ENCODE measurements at places on chromosomes 4 and X.
A peak's percentile ranks its signal among the peaks of the same experiment; 100 is the strongest.

GRCh38 chrX:147737690-147738089 is 174.0 kb upstream of the FMR1 start:
- DNase-seq, result no peak

DNA sequence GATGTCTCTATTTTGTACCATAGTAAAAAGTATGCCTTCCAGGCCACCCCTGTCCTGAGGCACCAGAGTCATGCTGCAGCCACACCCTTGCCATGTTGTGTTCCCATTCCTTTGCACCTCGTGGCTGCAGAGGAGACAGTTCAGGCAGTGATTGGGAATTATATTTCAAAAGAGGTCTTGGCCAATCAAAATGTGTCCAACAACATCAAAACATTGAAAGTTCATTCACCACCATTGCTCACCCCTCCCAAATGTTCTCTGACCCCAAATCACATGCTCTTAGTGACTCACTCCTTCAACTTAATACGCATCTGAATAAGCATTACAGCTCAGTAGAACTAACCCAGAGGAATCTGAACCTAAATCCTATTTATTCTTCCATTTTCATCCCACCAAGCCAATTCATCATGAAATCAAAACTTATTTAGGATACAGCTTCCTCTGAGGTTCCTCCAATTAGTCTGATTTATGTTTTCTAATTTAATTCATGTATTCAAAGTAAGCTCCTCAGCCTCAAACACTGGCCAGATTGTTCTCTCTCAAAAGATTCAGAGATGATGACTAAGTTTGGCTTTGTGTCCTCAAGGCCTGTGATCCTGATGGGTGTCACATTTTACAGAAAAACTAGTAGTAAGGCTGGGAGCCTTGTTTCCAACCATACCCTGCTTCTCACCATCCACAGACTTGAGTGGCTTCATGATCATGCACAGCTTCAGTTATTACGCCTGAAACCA is 323.2 kb upstream of the INTU start:
- DNase-seq, result no peak

GRCh38 chr4:187782286-187782824 is 213.2 kb upstream of the ZFP42 start:
- peak; percentile 21 for DNase-seq

- DNase-seq, result no peak
Observed at GRCh38 chr4:73544620-73545019, 63.1 kb downstream of the AFM start.

- no peak for DNase-seq
Observed at GRCh38 chrX:101744085-101744484, 84.4 kb upstream of the ARMCX2 start.

DNA sequence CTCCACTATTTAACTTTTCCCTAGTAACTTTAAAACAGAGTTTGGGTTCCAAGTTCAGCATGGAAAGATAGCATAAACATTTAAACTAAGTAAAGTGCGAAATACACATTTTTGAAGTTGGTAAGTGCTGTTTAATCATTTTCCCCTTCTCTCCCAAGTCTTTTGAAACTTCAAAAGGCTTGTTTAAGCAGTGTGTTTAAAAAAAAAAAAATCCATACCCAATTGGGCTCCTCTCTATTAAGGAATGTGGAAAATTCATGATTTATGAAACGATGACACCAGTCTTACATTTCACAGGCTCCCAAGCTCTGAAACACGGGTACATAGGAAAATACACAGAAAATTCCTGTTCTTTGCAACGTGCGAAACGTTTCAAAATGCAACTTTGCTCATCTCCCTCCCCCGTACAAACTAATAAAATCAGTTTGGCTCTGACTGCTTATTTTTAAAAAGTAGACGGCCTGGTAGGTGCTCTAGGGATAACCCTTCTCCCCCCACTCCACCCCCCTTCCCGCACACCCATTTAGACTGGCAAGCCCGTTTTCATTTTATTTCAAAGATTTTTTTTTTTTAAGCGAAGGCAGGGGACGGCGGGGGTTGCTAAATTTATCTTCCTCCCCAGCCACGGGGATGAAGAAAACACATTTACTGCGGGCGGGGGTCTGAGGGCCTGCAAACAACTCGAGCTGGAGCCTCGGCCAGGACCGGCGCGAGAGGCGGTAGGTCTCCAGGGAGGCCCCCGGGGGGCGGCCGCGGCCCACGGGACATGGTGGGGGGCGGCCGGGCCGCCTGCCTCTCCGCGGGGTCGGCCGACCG is 786 bp upstream of the ZFX start:
- DNase-seq, result peak; percentile 56

DNA sequence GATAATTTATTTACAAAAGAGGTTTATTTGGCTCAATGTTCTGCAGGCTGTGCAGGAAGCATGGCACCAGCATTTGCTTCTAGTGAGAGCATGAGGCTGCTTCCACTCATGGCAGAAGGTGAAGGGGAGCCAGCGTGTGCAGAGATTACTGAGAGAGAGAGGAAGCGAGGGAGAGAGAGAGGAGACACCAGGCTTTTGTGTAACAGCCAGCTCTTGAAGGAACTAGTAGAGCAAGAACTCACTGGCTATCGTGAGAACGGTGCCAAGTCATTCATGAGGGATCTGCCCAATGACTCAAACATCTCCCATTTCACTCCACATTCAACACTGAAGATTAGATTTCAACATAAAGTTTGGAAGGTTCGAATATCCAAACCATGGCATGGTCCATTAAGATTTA is 12.7 kb downstream of the GUCY1A1 start:
- DNase-seq, result peak; percentile 34

DNA sequence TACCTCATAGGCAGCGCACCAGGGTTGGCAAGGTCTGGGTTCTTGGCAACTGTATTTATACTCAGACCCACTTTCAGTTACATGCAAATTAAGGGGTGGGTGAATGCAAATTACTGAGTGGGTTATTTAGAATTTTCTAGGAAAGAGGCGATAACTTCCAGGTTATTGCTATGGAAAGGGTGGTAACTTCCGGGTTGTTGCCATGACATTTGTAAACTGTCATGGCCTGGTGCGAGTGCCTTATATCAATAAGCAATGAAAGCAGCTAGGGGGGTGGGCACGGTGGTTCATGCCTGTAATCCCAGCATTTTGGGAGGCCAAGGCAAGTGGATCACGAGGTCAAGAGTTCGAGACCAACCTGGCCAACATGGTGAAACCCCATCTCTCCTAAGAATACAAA is 57.5 kb upstream of the SLC7A3 start:
- no peak for DNase-seq

DNA sequence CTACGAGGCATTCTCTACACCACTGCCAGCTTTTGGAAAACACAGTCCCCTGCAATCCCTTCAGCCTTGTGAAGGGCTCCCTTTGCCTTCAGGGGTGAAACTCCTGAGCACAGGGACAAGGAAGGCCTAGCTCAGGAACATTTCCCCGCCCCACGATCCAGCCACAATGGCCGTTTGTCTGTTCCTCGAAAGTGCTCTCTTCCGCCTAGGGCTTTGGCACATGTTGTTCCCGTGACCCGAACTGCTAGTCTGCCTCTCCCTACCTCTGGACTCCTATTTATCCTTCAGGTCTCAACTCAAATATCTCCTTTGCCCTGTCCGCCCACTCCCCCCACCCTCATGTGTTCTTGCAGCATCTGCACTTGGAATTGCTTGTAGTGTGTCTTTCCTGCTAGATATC is 12.1 kb downstream of the FGD1 start:
- DNase-seq, result no peak

GRCh38 chrX:118990512-118991227 is 16.3 kb downstream of the LONRF3 start:
- DNase-seq, result no peak

GRCh38 chrX:17414839-17415238 is 39.8 kb downstream of the NHS start:
- DNase-seq, result no peak

- DNase-seq, result no peak
Observed at GRCh38 chr4:8554555-8555100, 25.6 kb upstream of the GPR78 start.

DNA sequence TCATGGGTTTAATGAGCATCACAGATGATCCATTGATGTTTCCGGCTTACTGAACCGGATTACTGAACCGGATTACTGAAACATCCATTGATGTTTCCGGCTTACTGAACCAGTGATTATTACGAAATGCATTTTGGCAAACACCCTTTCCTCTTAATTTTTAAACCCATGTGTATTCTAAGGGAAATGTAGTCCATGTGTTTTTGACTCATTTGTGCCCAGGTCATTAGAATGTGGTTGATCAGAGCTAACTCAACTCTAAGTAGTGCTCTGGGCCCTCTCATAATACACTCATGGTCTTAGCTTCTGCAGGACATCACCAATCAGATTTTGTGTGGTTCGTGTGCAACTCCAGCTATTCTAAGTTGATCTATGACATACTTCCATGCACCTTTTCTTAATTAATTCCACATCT is 141.6 kb downstream of the SPATA18 start:
- no peak for DNase-seq

DNA sequence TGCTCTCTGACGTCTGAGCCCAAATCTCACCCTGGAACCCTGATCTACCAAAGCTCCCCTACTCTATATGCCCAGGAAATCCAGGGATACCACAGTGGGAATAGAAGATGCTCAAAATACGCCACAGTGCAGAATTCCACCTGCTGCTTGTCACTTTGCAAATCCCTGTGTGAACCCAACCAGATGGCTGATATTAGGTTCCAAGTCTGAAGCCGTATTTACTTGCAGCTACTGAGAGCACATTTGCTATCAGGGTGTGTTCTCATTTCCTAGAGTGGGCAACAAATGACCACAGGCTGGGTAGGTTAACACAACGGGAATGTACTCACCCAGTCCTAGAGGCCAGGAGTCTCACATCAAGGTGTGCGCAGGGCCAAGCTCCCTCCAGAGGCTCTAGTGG is 126.8 kb downstream of the MXRA5 start:
- DNase-seq, result no peak
